Dermis microvascular lymphatic vessel endothelial cell (primary cell): ENCODE measurements at places on chromosomes 1 and 21.
A peak's percentile ranks its signal among the peaks of the same experiment; 100 is the strongest.

- no peak for DNase-seq
Measured at GRCh38 chr1:225944387-225944786, 3.4 kb upstream of the LEFTY2 start.

DNA sequence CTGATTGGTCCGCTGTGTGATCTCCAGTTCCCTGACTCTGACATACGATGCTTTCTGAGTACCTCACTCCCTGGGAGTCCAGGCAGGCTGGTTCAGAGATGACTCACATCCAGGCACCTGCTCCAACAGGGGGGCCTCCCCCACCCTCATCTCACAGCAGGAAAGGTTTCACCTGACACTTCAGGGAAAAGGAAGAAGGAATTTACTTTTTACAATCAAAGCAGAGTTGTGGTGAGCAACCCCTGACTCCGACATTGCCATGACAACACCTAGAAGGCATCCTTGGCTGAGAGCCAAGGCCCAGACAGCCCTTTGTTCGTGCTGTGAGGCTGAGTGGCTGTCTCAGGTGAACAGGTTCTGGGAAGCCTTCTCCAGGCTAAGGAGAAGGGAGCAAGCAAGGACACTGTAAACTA is 164.6 kb upstream of the GJB5 start:
- DNase-seq = no peak

GRCh38 chr1:58791106-58791505 is 7.3 kb upstream of the JUN start:
- DNase-seq = no peak

GRCh38 chr21:36554411-36555157 is 74.7 kb upstream of the CLDN14 start:
- DNase-seq = no peak

- peak; percentile 81 for DNase-seq
Measured at GRCh38 chr1:33470495-33471012, 1.9 kb upstream of the ZSCAN20 start.

- DNase-seq = no peak
Measured at GRCh38 chr21:16308269-16308668, 578.5 kb downstream of the USP25 start.

- no peak for DNase-seq
Measured at GRCh38 chr21:29462479-29462878, 163.8 kb downstream of the BACH1 start.

- no peak for DNase-seq
Measured at GRCh38 chr1:6197746-6198427, 1.5 kb downstream of the RPL22 start.

GRCh38 chr1:243950166-243950565 is 100.1 kb upstream of the AKT3 start:
- no peak for DNase-seq

- DNase-seq = no peak
Measured at GRCh38 chr1:241789061-241789460, 58.9 kb upstream of the EXO1 start.

GRCh38 chr1:35680271-35680670 is 38.4 kb downstream of the C1orf216 start:
- DNase-seq = no peak

DNA sequence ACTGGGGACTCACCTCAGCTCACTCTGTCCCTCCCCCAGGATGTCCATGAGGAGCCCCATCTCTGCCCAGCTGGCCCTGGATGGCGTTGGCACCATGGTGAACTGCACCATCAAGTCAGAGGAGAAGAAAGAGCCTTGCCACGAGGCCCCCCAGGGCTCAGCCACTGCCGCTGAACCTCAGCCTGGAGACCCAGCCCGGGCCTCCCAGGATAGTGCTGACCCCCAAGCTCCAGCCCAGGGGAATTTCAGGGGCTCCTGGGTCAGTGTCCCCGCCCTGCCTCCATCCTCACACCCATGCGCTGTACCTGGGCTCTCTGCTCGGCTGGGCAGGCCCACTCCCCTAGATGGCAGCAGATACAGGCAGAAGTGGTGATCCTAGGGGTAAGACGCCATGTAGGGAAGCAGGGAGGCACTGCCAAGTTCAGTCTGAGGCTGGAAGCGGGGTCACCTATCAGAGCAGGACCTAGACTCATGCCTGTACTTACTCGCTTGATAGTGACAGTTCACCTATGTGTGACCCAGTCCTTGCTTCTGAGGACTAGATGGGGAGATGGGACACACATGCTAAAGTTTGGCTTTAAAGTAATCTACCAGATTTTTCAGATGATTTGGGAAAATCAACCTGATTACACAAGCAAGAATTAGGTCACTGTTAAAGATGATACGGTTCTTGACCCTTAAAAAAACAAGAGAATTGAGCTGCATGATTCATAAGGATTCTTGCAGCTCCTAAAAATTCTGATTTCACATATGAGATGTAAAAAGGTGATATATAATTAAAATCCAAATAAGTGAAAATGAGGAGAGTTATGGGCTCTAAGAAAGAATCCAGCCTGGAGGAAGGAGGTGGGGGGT is 38.7 kb downstream of the ETNK2 start:
- DNase-seq = no peak

GRCh38 chr21:38234395-38235142 is 22.2 kb upstream of the KCNJ15 start:
- DNase-seq = no peak

- no peak for DNase-seq
Measured at GRCh38 chr1:235049217-235049616, 79.4 kb downstream of the TOMM20 start.

GRCh38 chr1:210739627-210740026 is 394.3 kb downstream of the KCNH1 start:
- DNase-seq = no peak

GRCh38 chr1:222798116-222798515 is 16.7 kb upstream of the DISP1 start:
- DNase-seq = peak; percentile 51

GRCh38 chr1:33188572-33189275 is 6.9 kb upstream of the TRIM62 start:
- no peak for DNase-seq

DNA sequence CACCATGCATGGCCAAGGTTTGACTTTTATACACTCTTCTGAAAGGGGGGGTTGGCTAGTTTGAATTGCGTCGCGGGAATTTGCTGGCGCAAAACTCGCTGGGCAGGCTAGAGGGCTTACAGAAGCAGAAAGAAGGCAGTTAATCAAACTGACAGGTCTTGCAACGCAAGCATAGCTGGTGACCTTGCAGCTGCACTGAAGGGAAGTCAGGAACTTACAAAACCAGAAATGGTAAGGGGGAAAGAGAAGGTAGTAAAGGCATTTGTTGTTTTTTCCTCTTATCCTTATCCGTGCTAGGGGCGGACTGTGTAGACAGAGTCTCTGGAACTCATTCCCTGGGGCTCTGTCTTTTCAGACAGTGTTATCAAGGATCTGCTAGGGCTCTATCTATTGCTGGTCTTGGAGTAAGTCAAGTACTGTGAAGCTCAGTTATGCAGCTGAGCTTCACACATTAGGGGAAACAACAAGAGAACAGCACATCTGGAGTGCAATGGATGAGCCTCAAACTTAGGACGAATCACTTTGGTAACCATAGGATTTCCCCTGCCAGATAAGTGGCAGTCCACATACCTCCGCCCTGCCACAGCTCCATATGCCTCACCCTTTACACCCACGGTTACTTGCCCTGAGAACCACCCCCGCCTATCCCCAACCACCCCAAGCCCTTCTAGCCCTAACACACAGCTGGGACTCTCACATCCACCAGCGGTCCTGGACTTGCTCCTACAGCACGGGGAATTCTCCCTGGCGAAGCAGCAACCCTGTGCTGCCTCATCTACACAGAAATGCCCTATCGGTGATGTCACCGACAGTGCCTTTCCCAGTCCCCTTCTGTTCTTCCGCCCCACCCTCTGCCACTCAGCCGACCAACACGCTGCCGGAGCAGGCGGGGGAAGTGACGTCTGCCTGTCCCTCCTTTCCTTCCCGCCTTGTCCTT is 251.4 kb downstream of the FAM72C start:
- no peak for DNase-seq

GRCh38 chr1:172778456-172779455 is 119.9 kb downstream of the FASLG start:
- DNase-seq = no peak

DNA sequence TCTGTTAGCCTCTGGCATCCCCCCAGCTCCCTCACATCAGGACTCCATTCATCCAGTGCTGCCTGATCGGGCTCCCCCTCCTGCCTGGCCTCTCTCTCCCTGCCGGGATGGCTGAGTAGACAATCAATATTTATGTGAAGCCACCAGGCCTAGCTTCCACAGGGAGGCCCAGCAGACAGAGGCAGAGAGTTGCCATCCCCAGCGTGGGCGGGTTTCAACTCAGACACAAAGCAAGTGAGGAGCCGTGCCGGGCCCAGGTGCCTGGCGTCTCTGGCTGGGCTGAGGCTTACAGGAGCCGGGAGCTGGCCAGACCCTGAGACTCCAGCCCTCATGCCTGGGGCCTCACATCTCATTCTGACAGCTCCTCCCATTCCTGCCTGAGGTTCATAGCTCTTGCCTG is 34.5 kb upstream of the ATP2B4 start:
- no peak for DNase-seq

- no peak for DNase-seq
Measured at GRCh38 chr1:68201546-68202238, 30.6 kb downstream of the WLS start.

DNA sequence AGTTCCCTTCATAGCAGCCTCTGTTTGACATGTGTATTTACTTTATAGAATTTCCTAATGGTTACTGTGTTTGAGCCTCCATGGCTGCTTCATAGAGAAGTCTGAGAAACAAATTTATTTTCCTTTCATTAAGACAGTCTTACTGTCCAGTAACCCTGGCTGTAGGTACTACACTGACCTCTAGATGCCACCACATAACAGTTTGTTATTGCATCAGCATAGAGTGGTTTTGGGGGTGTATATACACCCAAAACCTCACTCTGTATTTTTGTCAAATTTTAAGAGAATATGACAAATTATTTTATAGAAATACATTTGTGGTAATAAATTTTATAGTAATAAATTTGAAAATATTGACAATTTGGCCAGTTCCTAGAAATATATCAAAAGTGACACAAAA is 57.3 kb downstream of the OBSCN start:
- peak; percentile 46 for DNase-seq

DNA sequence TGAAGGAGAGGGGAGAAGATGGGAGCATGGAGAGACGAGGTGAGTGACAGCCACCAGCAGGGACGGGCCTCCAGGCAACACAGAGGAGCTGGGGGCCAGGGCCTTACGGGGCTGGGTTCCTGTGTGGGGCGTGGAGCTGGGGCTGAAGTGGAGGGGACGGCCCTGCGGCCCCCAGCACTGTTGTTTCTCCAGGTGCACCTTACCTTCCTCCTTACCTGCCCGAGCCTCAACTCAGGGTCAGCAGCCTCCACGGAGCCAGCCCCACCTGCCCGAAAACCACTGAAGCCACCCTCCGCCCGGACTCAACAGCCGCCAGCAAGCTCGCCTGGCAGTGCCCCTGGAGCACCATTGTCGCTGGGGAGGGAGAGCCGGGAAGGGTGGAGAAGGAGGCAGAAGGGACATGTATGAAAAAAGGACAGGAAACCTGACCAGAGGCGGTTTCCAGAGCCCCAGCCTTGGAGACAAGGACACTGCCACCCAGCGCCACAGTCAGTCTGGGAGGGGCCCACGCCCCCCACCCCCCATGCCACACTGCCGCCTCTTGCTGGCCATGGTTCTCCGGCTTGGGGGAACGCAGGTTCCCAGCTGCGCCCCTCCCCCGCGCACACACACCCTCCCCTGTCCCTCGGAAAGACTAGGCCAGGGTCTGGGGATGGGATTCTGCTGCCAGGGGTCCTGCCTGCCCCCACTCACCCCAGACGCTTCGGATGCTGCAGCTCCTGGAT is 10.6 kb downstream of the PLA2G2F start:
- DNase-seq = no peak

- no peak for DNase-seq
Measured at GRCh38 chr1:209231476-209232156, 351.9 kb upstream of the CAMK1G start.

DNA sequence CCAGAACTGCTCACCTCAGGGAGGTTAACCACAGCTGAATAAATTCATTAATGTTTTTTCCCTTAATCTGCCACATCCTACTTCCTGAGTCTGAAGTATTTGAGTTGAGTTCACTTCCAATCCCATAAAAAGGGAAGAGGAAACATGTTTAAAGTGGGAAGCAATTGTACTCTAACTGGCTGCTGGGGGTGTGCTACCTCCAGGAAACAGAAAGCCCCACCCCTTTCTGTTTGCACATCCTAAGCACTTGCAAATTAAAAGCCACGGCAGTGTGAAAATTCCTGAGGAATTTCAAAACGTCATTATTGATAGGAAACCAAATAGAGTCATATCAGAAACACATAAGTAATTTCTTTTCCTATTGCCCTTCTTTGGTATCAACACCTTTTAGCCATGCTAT is 307.0 kb upstream of the NR5A2 start:
- no peak for DNase-seq

GRCh38 chr21:29430030-29430429 is 131.3 kb downstream of the BACH1 start:
- DNase-seq = no peak

- no peak for DNase-seq
Measured at GRCh38 chr1:74323937-74324473, 88.8 kb downstream of the TNNI3K start.

DNA sequence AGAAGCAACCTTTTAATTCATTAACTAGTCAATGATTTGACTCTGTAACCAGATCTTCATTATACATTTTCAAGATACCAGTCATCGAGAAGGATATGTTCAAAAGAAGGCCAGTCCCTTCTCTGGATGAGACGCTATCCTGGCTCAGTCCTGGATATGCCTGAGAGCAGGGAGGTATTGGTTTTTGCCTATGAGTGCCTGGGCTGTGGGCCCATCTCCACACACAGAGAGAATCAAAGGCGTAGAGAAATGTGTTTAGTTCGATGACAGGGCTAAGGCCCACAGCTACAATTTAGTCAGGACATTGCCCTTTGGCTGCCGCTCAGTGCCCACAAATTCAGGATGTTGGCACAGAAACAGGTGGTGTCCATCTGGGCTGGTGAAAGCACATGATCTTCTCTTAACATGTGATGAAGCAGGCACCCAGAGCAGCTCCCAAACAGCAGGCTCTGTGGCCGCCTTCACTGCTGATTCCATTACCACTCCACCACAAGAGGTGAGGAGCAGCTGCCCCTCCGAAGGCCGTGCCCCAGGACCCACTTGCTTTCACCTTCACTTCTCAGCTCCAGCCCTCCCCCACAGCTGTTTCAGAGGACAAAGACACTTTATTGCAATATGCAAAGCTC is 24.7 kb downstream of the ACKR1 start:
- no peak for DNase-seq

DNA sequence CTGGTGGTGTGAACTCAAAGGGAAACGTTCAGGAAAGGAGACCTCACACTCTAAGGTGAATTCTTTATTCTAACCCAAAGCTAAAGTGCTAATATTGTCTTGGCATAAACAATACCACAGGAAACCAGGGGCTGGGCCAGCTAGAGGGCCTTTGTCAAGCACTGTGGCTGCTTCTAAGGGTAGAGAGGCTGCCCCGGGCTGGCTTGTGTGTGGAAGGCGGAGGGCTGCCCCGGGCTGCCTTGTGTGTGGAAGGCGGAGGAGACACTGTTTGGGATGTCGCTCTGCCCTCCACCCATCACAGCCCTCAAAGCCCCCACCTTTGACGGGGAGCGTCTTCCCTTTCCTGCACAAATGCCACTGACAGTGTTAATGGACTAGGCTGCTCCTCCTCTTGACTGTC is 216.8 kb downstream of the TOMM20 start:
- DNase-seq = peak; percentile 84

GRCh38 chr1:153505576-153505975 is 30.2 kb downstream of the S100A6 start:
- DNase-seq = no peak

- DNase-seq = peak; percentile 25
Measured at GRCh38 chr1:200302921-200303290, 106.9 kb downstream of the ZNF281 start.
